ENCODE measurements at places on chromosomes 11 and 22.

DNA sequence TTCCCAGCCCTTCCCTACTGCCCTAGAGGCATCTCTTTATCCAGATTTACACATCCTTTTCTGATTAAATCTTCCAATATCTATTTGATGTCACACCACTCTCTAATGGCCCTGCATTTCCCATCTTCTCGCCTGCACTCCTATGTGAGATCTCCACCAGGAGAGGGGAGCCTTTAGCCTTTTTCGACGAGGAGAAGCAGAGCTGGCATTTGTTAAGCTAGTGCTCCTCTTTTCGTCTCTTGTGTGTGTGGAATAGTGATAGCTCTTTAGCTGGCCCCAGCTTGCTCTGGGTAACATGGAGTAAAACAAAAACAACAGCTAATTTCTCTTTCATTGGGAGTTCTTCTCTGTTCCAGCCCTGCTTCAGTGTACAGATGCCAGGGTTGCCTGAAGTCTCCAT is 536.5 kb downstream of the NTM start:
- no peak for DNase-seq

DNA sequence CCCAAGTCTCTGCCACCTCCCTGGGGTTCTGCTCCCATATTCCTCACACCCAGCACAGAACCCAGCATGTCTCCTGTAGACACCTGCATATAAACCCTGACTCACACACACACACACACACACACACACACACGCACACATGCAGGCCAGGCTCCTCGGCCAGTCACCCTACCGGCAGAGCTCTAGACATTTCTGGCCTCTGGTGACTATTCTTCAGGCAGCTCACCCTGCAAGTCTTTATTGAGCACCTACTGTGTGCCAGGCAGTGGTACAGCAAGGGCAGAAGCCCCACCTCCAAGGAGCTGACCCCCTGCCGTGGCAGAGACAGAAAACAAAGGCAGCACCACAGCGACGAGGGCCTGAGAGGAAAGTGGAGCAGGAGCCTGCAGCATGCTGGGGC is 50.3 kb downstream of the CDKN1C start:
- no peak for DNase-seq

- no peak for DNase-seq
Measured at GRCh38 chr11:101291279-101291678, 161.7 kb upstream of the PGR start.

GRCh38 chr11:111452817-111453552 is 59.2 kb downstream of the BTG4 start:
- no peak for DNase-seq

DNA sequence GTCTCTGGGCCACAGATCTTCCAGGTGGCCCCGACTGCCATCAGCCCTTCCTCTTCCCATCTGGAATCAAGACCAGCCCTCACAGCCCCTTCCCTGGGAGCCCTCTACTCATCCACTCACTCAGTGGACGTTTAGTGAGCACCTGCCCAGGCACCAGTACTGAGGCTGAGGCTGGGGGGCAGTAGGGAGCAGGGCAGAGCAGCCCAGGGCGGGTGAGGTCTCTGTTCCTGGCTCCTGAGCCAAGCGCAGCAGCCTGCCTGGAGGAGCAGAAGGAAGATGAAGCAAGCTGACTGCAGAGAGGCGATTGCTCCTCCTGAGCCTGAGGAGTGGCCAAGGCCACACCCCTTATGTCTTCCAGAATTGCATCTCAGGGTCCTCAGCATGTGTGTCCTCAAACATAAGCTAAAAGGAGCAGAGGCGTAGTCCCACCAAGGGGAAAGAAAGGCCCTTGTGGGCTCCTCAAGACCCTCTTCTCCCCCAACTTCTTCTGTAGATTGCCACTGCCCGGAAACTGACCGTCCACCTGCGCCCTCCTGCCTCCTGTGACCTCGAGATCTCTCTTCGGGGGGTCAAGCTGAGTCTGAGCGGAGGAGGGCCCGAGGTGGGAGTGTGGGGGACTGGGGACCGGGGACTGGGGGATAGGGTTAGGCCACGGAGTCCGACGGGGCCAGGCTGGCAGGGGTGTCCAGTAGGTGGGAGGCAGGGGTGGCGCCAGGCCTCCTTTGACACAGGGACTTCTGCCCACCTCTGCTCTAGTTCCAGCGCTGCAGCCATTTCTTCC is 5.8 kb downstream of the MAPK8IP2 start:
- no peak for DNase-seq
